ENCODE measurements at places on chromosomes 2 and 18.

DNA sequence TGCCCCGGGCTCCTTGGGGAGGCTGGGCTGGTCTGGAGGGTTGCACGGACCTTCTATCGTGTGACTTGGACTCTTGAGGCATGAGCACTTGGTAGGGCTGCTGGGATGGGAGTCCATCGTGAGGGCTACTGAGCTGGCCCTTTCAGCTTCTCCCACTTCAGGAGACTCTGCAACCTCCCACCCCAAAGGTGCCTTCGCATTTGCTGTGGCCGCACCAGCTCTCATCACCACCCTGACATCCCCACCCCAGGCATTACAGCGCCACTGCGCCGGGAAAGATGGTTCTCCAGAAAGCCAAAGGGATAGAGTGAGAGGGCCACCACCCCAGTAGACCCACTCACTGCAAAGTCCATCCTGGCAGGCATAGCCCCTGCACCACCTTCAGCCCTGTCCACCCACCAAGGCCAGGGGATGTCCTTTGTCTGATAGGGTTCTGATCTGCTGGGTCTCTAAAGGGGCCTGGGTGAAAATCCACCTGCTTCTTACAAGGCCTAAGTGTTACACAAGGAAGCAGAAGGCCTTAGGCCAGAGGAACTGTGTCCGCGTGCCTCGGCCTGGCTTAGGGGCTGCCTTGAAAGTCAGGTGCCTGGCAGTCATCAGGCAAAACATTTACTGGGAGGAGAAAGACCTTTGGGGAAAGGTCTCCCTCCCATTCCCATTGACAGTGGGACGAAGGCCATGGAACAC, 5.1 kb downstream of the EHD3 start:
- no peak for DNase-seq

- no peak for DNase-seq
Measured at GRCh38 chr2:98702858-98703620, 27.9 kb downstream of the MGAT4A start.

DNA sequence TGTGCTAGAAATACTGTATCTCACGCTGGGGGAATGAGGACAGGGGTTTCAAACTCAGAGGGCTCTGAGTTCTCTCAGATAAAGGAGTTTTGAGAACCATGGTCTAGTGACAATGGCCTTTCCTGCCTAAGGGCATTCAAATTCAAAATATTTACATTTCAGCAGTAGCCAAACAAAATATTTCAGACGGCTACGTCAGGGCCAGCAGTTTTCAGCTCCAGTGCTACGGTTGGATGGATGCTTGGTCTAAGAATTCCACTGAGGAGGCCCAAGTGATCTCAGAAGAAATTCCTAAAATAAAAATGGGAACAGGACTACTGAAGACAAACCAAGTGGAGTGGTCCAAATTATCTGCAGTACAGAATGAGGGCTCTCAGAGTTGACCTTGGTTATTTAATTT, 41.1 kb upstream of the SCG2 start:
- DNase-seq: no peak

DNA sequence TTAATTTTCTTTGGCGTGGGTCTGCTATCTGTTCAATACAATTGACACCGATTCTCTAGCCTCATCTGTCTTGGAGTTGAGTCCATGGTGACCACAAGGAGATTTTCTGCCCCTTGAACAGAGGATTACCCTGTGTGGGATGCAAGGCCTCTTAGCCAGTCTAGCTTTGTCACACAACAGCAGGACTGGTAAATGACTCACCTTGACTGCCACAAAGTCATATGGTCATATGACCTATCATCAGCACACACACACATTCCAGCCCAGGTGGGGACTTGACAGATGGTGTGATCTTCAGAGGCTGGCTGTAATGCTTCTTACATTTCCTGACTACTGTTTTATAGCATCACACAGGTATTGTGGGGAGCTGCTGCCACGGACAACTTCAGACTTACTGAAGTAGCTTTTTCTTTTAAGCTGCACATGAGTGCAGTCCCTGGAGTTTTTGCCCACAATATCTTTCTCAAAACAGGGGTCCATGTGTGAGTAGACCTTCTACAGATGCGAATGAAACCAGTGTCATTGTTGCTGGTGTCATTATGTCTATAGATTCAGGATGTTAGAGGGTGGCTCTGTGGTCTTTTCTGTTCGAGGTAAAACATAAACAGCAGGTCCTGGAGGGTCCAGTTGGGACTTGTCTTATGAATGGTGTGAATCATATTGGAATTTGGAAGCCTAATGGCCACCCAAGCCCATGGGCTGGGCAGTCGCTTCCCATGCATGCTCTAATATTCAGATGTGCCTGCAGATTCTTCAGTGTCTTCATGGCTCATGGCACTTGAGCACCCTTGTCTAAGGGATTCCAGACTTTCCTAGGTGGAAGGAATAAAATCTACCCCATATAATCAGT, 18.6 kb upstream of the ACOXL start:
- DNase-seq: no peak

- no peak for DNase-seq
Measured at GRCh38 chr2:126515471-126515870, 140.5 kb upstream of the GYPC start.

GRCh38 chr2:16021611-16022363, 81.4 kb downstream of the MYCN start:
- DNase-seq: no peak

GRCh38 chr2:184338771-184339170, 259.6 kb upstream of the ZNF804A start:
- no peak for DNase-seq

DNA sequence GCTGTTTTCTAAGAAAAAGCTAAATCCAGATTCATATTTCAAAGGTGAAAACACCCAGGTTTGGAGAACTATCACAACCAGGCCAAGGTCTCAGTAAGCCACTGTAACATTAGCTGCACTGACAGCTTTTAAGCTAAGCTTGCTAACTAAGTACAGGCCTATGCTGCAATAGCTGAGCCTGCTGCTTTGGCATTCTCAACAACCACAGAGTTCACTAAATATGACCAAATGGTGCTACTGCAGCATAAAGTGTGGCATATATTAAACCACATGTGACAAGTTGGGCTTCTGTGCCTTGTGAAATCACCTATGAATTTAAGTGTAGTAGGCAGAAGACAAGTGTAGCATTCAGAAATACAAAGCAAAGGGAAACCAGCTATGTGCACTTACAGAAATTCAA, 206.7 kb downstream of the TCF4 start:
- no peak for DNase-seq

GRCh38 chr2:236014408-236015131, 153.6 kb downstream of the GBX2 start:
- DNase-seq: no peak

DNA sequence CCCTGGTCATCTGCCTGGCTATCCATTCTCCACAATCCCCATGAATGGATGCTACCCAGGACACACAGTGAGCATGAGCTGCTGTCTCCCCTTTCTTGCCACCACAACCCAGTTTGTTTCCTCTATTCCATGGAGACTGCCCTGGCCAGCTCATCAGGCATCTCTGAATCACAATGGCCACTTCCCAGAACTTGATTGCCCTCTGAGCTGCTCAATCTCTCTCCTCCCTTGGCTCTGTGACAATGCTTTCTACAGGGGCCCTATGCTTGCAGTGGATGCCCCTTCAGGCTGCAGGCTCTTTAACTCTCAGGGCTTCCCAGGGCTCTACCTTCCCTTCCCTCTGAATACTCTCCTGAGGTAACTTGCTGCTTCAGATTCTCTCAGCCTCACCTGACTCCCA, 14.4 kb upstream of the SLC4A5 start:
- DNase-seq: no peak

- no peak for DNase-seq
Measured at GRCh38 chr2:150625303-150625702, 137.8 kb upstream of the RND3 start.

DNA sequence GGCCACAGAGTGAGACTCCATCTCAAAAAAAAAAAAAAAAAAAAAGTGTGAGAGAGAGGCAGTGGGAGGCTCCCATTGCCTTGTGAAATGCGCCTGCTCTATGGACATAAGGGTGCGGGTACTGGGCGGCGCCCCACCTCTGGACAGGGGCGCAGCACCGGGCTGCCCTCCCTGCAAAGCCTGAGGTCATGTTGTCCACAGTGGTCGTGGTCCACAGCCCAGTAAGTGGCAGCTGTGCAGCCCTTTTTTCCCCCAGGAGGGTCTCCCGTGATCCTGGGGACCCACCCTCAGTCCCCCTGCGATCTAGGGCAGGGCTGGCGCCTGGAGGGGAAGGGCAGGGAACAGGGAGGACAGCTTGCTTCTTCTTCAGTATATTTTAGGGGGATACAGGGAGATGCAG, 37.8 kb downstream of the LPIN1 start:
- no peak for DNase-seq

GRCh38 chr2:96091141-96091710, 25.1 kb downstream of the ADRA2B start:
- DNase-seq: no peak

GRCh38 chr2:96254571-96254970, 11.2 kb downstream of the TMEM127 start:
- DNase-seq: no peak

DNA sequence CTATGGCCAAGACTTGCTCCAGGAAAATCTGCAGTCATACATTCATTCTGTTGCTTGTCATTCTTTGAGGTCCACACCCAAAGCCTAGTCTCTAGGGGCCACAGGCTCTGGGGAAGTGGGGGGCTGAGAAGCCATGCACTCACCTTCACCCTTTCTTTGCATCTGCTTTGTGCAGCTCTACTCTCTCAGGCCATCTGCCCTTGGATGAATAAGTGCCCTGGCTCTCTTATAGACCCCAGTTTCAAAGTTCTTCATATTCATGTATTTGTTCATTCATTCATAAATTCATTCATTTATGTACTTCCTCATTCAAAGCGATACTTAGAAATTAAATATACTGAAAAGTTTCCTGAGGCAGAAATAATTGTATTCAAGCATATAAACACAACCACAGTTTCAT, 130.3 kb upstream of the FAM98A start:
- no peak for DNase-seq

DNA sequence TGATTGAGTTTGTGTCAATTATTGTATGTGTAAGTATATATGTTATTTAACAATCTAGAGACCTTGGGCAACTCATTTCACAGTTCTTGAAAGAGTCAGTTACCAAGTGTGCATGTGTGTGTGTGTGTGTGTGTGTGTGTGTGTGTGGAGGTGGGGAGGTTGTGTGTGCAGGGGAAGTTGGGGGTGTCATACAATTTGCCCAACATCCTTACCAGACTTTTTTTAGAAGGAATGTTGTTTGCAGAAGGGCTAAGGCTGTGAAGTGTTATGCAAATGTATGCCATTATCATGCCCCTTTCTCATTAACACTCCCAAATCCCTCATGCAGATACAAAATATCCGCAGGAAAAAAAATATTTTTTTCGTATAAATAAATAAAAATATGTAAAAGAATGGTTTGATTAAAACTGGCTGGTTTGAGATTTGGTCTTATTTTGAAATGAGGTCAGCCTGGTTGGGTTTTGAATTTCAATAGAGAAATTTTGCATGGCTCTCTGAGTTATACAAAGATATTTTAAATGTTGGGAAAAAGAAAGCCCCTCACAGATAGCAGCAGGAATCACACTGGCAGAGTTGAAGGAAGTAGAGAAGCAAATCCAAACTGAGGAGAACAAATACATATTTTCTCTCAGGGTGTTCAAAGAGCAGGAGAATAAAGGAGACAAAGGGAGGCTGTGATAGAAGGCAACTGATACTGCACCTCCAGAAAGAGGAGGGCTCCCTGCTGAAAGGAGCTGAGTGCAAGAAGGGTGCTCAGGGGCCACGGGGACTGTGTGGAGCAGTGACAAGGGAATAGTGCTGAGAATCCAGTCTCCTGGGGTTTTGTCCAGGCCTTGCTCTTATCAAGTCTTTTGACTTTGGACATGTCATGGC, 1365.5 kb upstream of the CELF4 start:
- DNase-seq: no peak

GRCh38 chr18:63387861-63388260, 20.9 kb upstream of the KDSR start:
- no peak for DNase-seq

DNA sequence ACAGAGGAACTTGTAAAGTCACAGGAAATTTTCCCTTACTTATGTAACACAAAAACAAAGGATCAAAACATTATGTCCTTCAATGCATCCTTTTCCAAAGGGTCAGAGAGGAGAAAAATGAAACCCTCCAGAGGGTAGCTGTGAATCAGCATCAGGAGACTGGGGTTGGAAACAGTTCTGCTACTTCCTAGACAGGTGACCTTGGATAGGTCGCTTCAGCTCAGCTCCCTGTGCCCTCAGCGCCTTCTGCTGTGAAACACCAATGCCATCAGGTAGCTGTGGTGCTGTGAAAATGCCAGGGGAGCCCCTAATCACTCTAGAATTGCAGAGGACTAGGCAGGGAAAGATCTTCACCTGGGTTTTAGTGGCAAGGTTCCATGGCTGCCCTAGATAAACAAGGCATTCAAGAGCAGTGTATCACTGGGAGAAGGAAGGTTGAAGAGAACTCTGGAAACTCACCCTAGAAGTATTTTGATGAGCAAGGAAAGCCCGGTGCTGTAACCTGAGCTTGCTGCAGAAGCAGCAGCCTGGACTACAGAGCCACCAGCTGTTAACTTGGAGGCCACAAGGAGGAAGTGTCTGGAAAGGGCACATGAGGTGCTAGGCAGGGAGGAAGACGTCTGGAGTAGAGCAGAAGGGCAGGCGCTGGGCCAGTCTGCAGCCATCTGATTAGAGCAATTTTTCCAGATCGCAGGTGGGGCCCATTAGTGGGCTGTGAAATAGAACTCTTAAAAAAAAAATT, 100.7 kb upstream of the MCFD2 start:
- DNase-seq: no peak

- DNase-seq: no peak
Measured at GRCh38 chr2:119366161-119366648, 429 bp downstream of the C2orf76 start.

Data from NCI-H1105 (cell line).